ENCODE measurements at places on chromosomes 5 and 9. TPM values are rescaled to one million over a fixed set of nuclear protein-coding genes. Genes with fewer than 3 reads are reported as not detected.

DNA sequence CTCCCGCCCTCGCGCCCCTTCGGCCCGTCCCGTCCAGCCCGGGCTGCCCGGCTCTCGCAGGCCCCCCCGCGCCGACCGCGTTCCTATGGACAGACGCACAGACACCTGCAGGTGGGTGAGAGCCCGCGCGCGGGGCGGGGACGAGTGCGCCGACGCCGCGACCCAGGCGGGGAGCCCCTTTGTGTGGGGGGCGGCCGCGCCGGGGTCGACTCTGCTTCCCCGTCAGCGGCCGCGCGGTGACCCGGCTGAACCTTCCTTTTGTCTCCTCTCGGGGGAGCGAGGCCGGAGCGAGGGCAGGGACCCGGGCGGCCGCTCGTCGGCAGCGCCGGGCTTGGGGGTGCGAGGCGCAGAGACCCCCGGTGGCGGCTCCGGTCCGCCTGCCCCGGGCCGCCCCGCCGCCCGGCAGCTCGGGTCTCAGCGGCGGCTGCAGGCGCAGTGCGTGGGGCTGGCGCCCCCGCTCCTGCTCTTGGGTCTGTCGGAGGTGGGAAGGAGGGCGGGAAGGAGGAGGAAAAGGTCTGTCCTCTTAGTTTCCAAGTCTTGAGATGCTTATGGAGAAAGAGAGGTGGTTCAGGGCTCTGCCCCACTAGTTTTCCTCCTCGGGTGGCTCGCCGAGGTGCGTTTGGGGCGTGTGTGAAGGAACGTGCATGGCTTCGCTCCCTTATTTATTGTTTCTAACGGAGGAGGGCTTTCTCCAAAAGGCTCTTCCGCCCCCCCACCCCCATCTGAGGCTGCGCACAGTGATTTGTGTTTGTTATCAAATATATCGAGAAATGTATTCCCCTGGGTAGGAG lies 576 bp downstream of the KIAA1958 start:
- DNase-seq, result peak; percentile 77

MSMP gene
- not detected for total RNA-seq

S100Z gene
- total RNA-seq, result not detected

MAP1B gene
- total RNA-seq, result 40.3 TPM

FIBCD1 gene
- total RNA-seq, result not detected

- peak; percentile 41 for DNase-seq
Measured at GRCh38 chr5:151239237-151239861, 13.6 kb upstream of the GM2A start.

GRCh38 chr5:168128111-168128510 lies 163.3 kb upstream of the WWC1 start:
- no peak for DNase-seq

DNA sequence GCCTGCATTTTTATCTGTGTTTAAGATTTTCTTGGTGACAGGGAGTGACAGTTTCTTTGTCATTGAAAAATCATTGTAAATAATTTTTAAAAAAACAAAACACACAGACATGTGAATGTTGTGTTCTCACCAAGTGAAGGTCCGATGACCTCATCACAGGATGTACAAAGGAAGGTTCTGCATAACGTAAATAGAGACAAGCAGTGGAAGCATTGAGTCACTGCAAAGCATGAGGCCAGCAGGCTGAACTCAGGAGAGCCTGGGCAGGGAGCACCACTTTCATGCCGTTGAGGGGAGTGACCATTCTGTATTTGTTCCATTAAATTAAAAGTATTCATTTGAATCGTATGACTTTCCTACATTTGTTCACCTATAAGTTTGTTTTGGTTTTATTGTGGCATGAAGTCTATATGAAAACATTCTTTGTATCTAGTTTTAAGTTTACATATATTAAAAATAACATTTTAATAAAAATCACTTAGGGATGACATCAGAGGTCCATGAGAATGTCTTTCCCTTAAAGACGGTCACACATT lies 70.4 kb upstream of the TLE1 start:
- no peak for DNase-seq

DNA sequence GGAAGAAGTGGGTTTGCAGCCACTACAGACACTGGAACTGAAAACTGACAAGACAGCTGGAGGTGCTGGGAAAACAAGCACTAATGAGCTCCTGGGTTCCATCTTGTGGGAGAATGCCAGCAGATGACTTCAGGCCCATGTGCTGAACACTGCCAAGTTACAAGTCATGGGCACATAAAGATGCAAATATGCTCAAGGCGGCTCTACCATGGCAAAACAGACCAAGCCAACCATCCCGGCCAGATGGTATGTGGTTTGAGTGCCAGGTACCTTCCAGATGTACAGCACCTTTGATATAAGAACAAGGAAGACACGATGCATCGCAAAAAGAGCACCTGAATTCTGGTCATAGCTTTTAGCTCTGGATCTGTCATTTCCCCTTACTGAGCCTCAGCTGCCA lies 19.9 kb downstream of the TNFSF8 start:
- DNase-seq, result no peak

GRCh38 chr5:65928322-65928752 lies 2.0 kb downstream of the ERBIN start:
- no peak for DNase-seq

AUH gene
- total RNA-seq, result 67.3 TPM

DNA sequence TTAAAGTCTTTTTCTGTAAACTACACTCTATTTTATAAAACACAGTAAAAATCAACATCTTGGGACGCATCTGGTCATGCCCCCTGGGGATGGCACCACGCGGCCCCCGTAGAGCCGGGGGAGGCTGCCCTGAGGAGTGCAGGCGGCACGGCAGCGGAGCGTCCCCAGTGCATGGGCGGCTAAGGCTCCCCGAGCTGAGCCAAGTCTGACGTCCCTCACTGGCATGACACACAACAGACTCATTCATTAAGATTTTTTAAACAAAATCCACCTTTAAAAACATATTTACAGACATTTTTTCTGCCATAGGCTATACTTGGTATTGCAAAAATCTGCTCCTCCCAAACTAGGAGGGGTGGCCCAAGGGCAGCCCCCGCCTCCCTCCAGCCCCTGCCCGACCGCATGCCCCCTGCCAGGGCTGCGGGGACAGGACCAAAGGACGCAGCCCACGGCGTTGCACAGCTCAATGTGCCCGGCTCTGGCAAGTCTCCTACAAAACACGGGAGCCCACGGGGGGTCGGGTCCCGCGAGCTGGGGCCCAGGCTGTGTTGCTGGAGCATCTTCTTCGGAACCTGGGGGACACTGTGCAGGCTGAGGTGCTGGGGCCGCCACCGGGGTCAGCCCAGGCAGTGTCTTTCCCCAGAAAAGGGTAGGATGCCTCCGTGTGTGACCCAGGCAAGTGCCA lies 11.8 kb upstream of the SEC16A start:
- no peak for DNase-seq

MSX2 gene
- total RNA-seq, result 0.29 TPM

PCDHB3 gene
- 2.3 TPM for total RNA-seq

- DNase-seq, result peak; percentile 47
Measured at GRCh38 chr5:80809451-80809850, 150.7 kb upstream of the RASGRF2 start.

- DNase-seq, result no peak
Measured at GRCh38 chr9:93875330-93875729, 79.8 kb downstream of the BARX1 start.

DNA sequence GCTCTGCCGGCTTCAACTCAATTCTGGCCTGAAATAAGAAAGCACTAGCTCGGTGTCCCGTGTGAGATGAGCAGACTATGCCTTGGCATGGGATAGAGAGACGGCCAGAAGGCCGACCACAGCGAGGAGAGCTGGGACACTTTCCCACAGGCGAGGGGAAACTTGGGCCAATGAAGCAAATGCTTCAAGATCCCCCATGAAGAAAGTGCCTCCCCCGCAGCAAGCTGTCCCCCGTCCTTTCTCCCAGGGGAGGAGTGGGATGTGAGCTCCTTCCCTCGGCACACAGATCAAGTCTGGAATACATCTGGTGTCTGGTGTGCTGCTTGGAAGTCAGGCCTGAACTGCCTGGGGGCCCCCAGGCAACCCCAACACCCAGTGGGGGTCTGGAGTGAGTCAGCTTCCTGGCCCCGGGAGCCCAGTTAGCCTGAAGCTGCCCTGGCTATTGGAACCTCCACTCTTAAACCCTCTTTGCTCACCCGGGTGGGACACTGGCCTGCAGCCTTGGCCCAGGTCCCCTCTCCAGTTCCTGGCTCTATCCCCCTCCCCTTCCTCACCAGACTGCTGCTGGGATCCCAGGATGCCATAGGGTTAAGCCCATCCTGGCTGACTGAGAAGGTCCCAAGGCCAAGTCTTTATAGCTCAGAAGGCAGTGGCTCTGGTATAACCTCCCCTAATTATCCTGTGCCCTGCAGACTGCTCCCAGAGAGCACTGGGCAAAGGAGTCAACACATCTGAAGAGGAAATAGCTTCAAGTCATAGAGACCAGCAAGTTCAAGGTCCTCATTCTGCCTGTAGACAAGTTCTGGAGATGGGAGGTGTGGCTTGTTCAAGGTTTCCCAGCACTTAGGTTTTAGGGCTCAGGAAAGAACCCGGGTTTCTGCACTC lies 205.3 kb downstream of the TTLL11 start:
- no peak for DNase-seq

HOMER1 gene
- total RNA-seq, result 37.2 TPM

DNA sequence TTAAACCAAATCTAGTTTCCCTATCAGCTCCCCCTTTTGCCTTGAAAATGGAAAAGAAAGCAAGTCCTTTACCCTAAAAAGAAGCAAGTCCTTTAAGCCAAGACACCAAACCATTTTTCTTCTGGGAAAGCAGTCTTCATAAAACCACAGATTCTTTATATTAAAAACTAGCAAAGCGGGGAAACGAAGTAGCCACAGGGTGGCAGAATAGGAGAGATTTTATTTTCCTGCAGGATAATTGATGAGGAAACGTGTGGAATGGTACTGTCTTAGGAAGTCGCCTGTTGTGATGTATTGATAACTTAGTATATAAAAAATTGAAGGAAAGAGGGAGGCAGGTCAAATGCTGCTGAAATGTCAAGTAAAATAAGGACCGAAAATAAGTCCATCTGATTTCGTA lies 41.1 kb downstream of the ZNF883 start:
- no peak for DNase-seq

DNA sequence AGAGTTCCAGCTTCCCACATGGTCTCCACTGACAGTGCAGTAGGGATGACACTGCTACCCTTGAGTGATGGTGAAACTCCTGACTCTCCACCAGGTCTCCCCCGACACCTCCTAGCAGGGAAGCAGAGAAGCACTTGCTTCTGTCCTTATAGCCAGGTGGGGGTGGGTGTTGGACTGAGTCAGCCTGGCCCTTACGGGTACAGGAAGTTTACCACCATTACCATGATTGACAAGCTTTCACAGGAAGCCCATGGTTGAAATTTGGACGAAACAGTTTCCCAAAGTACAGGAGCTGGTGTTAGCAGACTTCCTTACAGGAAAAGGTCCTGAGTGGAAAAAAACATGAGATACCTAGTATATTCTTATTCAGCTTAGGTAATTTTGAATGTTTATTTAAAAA lies 3.1 kb upstream of the FBXL7 start:
- no peak for DNase-seq

DNA sequence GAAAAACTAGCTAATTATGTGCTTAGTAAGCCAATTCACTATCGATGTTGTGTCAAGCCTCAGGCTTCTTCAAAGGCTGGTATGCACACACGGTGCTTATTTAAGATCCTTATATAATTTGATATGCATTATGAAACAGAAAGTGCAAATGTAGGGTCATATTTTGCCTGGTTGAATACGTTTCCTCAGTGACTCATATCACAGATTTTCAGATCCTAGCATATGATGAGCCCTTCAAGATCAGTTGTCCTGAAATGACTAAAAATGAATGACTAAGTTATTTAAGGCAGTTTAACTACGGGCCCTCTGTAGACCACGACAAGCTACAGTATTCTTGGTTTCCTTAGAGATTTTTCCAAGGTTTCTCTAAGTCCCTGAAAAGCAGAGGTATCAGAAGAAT lies 778.3 kb downstream of the PRELID2 start:
- DNase-seq, result no peak

GRCh38 chr5:44885903-44886302 lies 77.2 kb downstream of the MRPS30 start:
- DNase-seq, result no peak

LCN1 gene
- total RNA-seq, result not detected

- DNase-seq, result no peak
Measured at GRCh38 chr9:93307468-93308157, 123.7 kb downstream of the WNK2 start.

DNA sequence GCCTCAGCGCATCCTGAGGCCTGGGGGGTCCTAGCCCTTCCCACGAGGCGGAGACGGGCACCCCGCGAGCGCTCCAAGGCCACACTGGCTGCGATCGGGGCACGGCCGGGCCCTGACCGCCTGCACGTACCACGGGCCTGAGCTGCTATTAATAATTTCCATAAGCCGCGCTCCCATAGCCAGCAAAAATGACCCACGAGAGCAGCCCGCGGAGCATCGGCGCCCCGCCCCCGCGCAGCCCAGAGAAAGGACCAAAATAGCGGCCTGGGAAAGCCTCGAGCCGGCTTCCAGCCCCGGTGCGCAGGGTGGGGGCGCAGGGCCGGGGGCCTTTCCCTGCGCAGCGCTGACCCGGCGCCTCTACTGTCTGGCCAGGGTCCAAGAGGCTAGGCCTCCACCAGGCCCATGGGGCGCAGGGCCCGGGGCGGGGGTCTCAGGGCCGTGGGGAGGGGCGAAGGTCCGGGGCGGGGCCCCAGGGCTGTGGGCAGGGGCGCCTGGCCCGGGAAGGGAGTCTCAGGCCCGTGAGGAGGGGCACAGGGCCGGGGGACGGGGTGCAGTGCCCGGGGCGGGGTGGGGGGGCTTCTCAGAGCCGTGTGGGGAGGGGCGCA lies 54.4 kb downstream of the EXD3 start:
- DNase-seq, result no peak

GRCh38 chr5:76625087-76625815 lies 2.0 kb upstream of the F2RL2 start:
- DNase-seq, result no peak

- no peak for DNase-seq
Measured at GRCh38 chr5:115375893-115376292, 79.4 kb upstream of the CCDC112 start.

AGXT2 gene
- not detected for total RNA-seq

GRCh38 chr9:126236273-126236672 lies 90.4 kb upstream of the MVB12B start:
- no peak for DNase-seq

DNA sequence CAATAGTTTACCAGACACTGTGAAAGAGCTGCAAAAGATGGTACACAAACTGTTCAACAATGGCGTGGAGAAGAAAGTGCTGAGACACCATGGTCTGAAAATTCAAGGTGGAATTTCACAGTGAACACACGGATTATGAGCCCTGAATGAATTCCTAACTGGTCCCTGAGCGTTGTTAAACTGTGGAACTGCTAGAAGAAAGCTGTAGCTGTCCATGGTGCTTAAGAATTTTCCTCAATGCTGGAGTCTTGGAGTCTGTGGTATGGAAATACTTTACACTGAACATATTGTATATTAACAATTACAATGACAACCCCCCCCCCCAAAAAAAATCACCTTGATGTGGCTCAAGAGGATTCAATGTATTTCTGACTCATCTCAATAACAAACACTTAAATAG lies 68.5 kb downstream of the SLC24A2 start:
- DNase-seq, result no peak

TMEM171 gene
- total RNA-seq, result 34.0 TPM
